ENCODE measurements at places on chromosomes 7 and 10. TPM values are rescaled to one million over a fixed set of nuclear protein-coding genes. Genes with fewer than 3 reads are reported as not detected.

GRCh38 chr7:116438267-116438666 is 61.3 kb upstream of the CAV2 start:
- DNase-seq, result no peak

GRCh38 chr10:102410429-102411073 is 8.0 kb downstream of the PSD start:
- DNase-seq, result no peak

The HMX3 gene
- total RNA-seq, result not detected

The NEUROD6 gene
- total RNA-seq, result not detected

- DNase-seq, result no peak
These were observed 228.5 kb downstream of the TCERG1L start for GRCh38 chr10:131082991-131083481.

- DNase-seq, result no peak
These were observed 8.5 kb upstream of the UNCX start for GRCh38 chr7:1224086-1224716.

DNA sequence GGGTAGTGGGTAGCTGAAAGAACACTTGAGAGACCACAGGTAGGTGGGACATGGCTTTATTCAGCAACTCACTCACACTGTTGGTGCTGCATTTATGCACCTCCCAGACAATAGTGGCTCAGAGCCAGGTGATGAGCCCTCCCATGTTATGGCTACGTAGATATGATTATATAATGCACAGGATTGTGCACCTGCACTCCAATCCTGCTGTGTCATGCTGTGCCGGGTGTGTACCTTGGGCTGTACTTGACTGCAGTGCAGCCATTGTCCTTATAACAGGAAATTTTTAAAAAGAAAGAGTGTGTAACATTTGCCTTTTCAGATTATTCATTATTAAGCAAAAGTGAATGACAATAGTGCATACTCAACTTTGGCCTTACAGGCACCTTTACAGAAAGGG is 366.1 kb upstream of the BMPER start:
- no peak for DNase-seq

- no peak for DNase-seq
These were observed 135.3 kb upstream of the MEOX2 start for GRCh38 chr7:15821484-15822427.

- no peak for DNase-seq
These were observed 182.2 kb downstream of the PHF14 start for GRCh38 chr7:11155883-11156282.

DNA sequence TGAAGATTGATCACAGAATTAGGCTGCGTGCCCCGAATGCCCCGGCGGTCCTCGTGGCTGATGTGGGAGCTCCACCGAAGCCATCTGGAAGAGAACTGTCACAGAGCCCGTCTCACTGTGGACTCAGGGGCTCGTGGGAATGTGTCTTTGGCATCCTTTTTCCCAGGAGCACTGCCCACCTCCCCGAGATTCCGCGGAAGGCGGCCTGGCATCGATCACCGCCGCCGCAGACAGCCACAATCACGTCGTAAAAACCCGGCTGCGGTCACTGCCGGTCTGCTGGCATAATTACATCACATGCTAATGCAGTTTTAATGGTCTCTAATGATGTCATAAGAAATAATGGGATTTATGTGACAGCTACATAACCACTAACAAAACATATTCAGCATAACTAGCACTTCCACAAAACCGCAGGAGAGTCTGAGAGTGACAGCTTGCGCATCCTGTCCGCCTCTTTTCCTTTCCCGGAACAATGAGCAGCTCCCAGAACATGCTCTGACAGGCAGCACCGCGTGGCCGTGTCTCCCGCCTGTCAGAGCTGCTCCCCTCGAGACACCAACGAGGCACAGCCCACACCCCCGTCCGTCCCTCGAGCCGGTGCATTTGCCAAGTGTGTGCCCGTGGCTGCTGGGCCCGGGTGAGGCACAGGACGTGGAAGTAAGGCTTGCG is 490.0 kb downstream of the PTPRN2 start:
- DNase-seq, result no peak

GRCh38 chr7:132221356-132221755 is 354.9 kb downstream of the PLXNA4 start:
- no peak for DNase-seq

DNA sequence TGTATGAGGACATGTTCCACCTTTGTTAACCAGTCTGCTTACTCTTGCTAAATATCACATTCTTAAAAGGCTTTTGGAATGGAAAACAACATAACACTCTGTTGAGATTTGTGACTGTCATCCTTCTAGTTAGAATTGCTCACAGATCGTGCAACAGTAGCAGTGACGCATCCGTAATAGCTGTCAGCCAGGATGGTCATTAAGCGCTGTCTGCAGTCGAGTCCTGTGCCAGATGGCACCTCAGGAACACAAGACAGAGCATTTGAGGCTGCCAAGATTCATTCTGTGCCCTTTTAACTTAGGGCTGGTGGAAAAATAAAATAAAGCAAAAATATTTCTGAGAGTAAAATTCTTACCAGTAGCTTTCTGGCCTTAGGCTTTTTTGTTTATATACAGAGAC is 348.6 kb downstream of the ANKRD7 start:
- no peak for DNase-seq

DNA sequence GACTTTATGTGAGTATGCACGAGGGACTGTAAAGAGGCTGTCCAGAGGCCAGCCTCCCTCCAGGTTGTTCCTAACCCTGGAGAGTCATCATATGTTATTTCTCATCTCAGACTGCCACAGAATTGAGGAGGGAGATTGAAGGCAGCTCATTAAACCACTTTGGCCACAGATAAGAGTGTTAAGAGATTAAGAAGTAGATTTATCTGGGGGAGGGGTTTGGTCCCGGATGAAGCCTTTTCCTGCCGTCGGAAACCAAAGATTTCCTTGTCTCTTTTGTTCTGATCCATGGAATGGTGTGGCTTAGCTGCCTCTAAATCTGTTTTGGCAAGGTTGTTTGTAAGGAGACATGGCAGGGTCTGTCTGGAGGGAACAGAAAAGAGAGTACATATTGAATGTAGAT is 338.8 kb downstream of the AUTS2 start:
- no peak for DNase-seq

DNA sequence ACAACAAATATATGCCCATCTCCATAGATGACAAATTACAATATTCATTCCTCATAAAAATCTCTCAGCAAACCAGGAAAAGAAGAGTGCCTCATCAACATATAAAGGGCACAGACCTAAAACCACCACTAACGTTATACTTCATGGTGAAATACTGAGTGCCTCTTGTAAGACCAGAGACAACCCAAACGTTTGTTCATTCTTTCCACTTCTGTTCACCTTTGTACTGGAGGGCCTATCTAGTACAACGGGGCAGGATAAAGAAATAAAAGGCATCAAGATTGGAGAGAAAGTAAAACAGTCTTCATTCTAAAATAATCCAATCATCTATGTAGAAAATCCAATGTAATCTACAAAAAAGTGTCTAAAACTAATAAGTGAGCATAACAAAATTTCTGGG is 79.1 kb downstream of the LARP4B start:
- no peak for DNase-seq

The TMEM236 gene
- 0.14 TPM for total RNA-seq

The LRIT1 gene
- total RNA-seq, result not detected

Measured in kidney epithelial cell (primary cell).